ENCODE measurements at places on chromosomes 1 and 21. TPM values are rescaled to one million over a fixed set of nuclear protein-coding genes. Genes with fewer than 3 reads are reported as not detected.

DNA sequence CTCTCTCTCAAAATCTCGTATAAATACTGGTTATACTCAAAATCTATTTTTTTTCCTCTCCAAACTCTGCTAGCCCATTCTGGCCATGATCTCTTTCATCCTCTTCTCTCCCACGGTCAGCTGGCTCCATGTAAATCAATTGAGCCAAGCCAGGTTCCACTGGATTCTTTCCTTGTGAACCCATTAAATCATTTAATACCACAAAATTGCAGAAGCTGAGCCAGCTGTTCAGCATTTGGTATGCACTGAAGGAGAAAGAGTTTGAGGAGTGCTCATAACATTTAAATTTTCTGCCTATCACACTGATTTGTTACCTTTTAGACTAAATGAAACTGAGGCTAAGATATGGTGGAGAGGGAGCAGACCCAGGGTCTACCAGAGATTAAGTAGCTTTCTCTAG lies 29.1 kb upstream of the TADA1 start:
- no peak for DNase-seq

DNA sequence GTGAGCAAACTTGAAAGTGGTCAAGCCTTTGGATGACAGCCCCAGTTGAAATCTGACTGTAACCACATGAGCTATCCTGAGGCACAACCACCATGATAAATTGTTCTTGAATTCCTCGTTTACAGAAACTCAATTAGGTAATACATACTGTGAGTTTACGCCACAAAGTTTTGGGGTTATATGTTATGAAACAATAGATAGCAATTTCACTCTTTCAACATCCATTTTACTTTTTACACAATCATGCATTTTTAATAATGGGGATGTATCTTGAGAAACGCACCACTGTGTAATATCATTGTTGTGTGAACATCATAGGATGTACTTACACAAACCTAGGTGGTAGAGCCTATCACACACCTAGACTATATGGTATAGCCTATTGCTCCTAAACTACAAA lies 35.4 kb downstream of the OR2C3 start:
- no peak for DNase-seq

- no peak for DNase-seq
Observed at GRCh38 chr1:193372553-193372952, 186.1 kb upstream of the B3GALT2 start.

DNA sequence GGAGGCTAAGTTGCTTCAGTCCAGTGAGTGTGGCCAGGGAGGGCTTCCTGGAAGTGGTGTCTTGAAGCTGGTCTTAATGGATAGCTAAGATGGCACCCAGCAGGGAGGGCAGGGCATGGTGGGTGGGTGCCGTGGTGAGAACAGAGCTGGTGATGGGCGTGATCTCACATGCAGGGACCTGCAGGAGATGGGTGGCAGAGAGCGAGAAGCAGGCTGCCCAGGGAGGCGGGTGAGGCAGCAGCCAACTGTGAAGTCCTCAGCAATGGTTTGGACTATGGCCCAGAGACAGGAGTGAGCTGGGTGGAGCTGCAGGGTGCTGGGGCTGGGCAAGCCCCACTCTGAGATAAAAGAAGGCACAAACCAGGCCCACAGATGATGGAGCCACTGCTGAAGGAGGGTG lies 50.7 kb downstream of the UMODL1 start:
- DNase-seq = no peak

GRCh38 chr1:53187401-53187800 lies 9.2 kb upstream of the CPT2 start:
- no peak for DNase-seq

DNA sequence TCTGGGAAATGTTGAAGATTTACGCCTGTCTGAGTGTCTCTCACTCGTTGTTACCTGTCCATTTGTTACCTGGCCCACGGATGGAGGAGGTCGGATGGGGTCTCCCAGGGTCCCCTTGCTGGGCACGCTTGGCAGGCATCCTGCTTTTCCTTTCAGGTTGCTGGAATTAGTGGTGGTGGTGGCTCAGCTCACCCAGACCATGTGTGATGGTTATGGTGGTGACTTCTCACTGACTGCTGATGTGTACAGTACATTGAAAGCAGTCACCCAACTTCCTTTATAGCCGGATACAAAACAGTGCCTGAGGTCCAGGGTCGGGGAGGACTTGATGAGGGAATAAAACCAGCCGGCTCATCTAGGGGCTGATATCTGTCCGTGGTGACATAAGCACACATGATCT lies 19.5 kb downstream of the MAPKAPK2 start:
- DNase-seq = no peak

DNA sequence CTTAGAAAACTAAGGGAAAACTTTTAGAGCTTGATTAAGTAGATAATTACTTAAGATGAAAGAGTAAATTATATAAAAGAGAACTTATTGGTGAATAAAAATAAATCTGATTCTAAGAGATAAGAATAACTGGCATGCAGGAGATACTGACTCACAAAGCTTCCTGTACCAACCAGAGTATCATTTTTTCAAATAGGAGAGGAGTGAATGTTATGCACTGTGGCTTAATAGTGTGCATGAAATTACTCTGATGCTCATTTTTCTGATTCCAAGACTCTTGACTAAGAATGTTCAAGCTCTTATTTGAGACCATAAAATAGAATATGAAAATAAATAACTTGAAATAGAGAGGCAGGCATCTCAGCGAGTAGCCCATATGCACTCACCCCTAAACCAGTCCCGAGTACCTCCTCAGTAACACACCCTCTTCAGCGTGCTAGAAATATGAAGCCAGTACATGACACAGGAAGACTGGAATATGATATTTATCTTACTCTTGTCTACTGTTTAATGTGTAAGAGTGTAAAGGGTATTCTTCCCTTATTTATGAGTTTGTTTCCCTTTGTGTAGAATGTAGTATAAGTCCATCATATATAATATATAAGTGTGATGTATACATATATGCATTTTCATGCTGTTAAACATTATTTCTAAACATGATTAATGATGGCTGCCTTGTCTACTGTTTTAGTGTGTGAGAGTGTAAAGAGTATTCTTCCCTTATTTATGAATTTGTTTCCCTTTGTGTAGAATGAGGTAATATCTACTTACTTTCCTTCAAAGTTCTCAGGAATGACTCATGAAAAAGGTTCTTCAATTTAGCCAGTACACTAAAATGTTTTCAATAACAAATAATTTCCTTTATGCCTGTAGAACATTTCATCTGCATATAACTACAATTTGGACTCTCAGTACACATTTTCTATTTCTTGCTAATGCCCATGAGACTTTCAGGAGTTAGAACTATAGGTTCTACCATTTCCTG lies 99.2 kb upstream of the PALMD start:
- DNase-seq = no peak

GRCh38 chr1:61102621-61103020 lies 20.3 kb downstream of the NFIA start:
- DNase-seq = no peak

DNA sequence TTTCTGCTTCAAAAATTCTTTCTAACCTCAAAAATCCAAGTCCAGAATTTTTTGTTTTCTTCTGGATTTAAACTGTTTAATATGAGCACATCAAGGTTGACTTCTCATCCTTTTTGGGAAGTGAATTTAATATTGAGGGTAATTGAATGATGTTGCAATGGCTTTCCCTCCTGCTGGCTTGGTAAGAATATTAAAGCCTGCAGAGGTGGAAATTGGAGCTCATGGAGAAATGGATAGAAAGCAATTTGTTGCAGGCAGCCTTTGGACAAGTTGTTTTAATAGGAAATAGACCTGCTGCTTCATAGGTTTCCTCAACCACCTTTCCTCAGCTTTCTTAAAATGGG lies 124.7 kb downstream of the SYT2 start:
- DNase-seq = no peak

DNA sequence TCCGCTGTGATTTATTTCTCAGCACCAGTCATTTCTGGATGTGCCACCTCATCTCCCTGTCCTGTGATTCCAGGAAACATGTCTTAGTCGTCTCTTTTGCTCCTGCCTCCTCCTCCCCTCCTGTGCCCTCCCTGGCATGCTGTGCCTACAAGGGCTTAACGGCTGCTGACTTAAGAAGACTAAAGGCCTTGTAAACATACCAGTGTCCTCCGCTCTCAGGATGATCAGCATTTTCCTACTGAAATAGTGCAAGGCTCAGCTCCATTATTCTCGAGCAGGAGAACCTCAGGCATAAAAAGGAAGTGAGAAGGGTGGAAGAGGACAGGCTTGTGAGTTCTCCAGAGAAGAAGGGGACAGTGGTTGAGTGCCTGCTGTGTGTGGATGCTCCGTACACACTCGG lies 61.6 kb upstream of the RUNX3 start:
- no peak for DNase-seq

DNA sequence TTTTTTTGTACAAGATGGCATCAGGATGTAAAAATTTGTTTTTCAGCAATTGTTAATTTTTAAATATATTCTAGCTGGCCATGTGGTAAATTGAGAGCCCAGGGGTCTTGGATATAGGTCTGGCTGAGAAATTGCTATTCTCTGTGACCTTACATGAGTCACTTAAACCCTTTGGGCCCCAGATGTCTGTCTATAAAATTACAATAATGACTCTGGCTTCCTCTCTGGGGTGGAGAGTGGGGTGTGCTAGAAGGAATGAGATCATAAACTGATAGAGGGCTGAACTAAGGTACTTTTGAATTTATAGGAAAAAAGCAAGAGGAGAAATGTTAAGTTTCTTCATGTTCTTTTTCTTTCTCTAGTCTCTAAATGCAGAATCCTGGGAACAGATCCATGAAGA lies 12.4 kb upstream of the TCHH start:
- no peak for DNase-seq

DNA sequence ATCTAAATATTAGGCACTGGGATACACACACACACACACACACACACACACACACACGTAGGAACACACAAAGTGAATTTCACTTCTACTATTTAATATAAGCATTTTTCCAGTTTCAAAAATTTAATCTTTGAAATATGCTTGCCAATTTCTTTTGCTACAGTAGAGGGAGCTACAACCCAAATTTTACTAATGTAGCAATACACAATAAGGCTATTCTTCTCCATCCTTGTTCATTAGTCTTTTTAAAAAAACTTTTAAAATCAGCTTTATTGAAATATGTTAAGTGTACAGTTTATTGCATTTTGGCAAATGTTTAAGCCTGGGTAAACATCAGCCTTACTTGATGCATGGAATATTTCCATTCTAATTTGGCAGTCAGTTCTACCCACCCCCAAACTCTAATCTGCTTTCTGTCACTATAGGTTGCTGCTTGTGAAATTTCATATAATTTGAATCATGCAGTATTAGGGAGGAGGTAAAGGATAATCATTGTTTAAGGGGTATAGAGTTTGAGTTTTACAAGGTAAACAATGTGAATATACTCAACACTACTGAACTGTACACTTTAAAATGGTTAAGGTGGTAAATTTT lies 93.0 kb upstream of the TENT5C start:
- no peak for DNase-seq

DNA sequence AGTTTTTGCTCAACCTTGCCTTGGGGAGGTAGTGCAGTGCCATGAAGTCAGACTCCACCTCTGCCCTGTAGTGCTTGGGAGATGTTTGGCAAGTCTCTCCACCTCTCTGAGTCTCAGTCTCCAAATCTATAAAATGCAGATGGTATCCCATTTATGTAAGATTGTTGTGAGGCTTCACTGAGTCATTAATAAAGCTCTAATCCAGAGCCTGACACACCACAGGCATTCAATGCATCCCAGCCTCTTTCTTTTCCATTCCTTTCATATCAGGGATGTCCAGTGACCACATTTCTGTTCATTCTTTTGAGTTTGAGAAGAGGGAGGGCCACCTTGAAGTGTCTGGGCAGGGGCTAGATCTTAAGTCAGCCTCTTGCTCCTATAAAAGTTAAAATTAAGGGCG lies 37.6 kb upstream of the LMO4 start:
- no peak for DNase-seq

The NTRK1 gene
- 13.9 TPM for total RNA-seq

The KLF17 gene
- total RNA-seq = not detected

The MYCL gene
- total RNA-seq = not detected

The KPRP gene
- not detected for total RNA-seq

The HES2 gene
- total RNA-seq = 0.34 TPM

The EXTL1 gene
- total RNA-seq = not detected

The VN1R5 gene
- total RNA-seq = not detected

The DCDC2B gene
- 0.17 TPM for total RNA-seq
